ENCODE measurements at places on chromosomes 16 and 17. TPM values are rescaled to one million over a fixed set of nuclear protein-coding genes. Genes with fewer than 3 reads are reported as not detected.

Gene PRAC2
- not detected for total RNA-seq

Gene SDR42E2
- not detected for total RNA-seq

Gene RNF43
- not detected for total RNA-seq

Gene NPB
- total RNA-seq: 1.3 TPM

Gene TERB1
- total RNA-seq: not detected

Gene ARHGAP23
- 49.5 TPM for total RNA-seq

Gene SOX9
- total RNA-seq: 9.5 TPM

Gene ACSM2A
- total RNA-seq: not detected

Gene ADCY7
- total RNA-seq: 23.5 TPM

Gene HIGD1B
- total RNA-seq: not detected

Gene SLC6A2
- total RNA-seq: not detected

Gene CDRT15L2
- not detected for total RNA-seq

Gene SAMD14
- total RNA-seq: 1.0 TPM

Gene KRTAP4-4
- total RNA-seq: not detected

Gene C16orf96
- under 0.01 TPM for total RNA-seq

Gene PIPOX
- total RNA-seq: not detected

Gene EVPL
- not detected for total RNA-seq

Gene CCL18
- not detected for total RNA-seq

Gene EFCAB5
- total RNA-seq: not detected

All from bronchus fibroblast of lung (primary cell).